Endothelial cell of umbilical vein (primary cell): ENCODE measurements at places on chromosomes 1 and 21. TPM values are rescaled to one million over a fixed set of nuclear protein-coding genes. Genes with fewer than 3 reads are reported as not detected.

Gene SLC9C2
- total RNA-seq, result 0.15 TPM in 1 of 2 replicates, not detected in the other

Gene MANEAL
- total RNA-seq, result 0.66 and 0.92 TPM in 2 replicates

Gene C1orf226
- 3.8 and 4.2 TPM in 2 replicates for total RNA-seq

Gene OR2T35
- not detected in 2 replicates for total RNA-seq

Gene CAPN9
- not detected in 2 replicates for total RNA-seq

Gene CD52
- total RNA-seq, result not detected in 2 replicates

Gene STPG1
- total RNA-seq, result 5.9 and 10.2 TPM in 2 replicates

Gene TSPEAR
- total RNA-seq, result not detected in 2 replicates

Gene IFI44
- total RNA-seq, result 9.6 and 11.8 TPM in 2 replicates

Gene FOXO6
- 0.18 and 0.38 TPM in 2 replicates for total RNA-seq

Gene TLR5
- total RNA-seq, result 0.15 and 0.16 TPM in 2 replicates

Gene TAS1R1
- not detected in 2 replicates for total RNA-seq

Gene PLEKHG5
- 56.9 and 68.3 TPM in 2 replicates for total RNA-seq

Gene FCRL5
- total RNA-seq, result not detected in 2 replicates

Gene HEYL
- total RNA-seq, result not detected in 2 replicates

Gene TPTE
- not detected in 2 replicates for total RNA-seq

DNA sequence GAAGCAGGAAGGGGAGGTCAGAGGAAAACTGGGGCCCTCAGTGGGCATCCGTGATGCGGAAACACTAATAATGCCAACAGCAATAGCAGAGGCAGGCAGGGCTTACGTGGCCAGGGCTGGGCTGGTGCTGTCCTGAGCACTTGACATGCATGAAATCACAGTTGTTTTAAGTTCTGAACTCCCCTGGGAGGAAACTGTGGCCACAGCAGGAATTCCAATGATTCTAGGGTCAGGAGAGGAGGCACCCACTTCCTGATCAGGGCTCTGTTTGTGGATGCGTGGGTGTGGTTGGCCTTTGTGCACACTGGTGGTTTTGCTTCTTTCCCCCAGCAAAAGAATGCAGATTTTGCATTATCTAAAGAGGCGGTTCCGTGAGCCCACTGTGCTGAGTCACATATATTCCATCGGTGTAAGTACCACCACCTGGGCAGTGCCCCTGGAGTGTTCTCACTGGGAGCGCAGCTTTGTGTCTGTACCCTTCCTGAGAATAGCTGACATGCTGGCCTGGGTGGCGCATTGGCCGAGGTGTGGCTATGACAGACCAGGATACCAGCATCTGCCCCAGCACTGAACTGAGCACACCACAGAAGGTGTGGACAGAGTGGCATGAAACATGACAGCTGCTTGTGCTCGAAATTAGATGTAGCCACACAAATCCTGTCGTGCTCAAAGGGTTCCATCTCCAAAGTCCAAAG, 71.0 kb downstream of the PDE9A start:
- peak; percentile 7 for DNase-seq

- DNase-seq, result no peak
Measured at GRCh38 chr1:209063767-209064659, 519.5 kb upstream of the CAMK1G start.

DNA sequence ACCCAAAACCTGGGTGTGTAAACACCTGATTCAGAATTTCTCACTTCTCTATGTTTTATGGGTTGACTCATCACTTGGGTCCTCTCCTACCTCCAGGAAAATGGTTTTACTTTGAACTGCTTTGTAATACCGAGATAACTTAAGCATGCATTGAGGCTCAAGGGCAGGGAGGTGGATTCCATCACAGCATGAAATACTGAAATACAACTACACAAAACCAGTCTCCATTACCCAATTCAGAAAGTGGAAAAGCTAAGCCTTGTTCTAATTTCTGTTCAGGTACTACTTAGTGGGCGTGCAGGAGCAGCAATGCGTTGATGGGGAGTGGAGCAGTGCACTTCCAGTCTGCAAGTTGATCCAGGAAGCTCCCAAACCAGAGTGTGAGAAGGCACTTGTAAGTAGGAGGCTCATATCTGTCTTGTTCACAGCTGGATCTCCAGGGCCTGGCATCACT, 6.1 kb upstream of the C4BPA start:
- no peak for DNase-seq

DNA sequence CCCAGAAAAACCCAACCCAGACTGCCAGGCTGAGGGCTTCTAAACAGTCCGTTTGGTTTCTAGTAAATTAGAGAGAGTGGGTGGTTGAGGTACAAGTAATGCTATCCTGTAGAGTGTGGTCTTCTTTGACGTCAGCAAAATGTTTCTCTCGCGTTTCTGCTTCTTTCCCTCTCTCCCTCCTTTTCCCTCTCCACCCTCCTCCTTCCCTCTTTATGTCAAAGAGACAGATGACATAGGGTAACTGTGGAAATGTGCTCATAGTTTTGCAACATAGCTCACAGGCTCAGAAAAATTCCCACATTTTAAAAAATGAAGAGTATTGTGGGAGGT, 158.3 kb downstream of the TOMM20 start:
- DNase-seq, result peak; percentile 27

DNA sequence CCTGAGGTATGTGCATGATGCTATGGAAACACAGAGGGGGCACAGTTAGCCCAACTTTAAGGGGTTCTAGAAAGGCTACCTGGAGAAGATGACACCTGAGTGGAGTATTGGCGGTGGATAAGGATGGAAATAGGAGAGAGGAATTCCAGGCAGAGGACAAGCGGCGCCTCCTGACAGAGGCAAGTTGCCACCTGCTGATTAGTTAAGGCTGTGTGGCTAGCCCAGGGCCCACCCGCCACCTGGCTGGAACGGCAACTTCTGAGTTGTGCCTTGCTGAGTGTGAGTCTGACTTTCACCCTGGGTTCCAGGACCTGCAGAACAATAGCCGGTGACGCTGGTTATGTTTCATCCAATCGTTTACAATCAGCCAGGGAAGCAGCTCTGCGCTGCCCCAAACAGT, 126.9 kb upstream of the LMO4 start:
- DNase-seq, result no peak

DNA sequence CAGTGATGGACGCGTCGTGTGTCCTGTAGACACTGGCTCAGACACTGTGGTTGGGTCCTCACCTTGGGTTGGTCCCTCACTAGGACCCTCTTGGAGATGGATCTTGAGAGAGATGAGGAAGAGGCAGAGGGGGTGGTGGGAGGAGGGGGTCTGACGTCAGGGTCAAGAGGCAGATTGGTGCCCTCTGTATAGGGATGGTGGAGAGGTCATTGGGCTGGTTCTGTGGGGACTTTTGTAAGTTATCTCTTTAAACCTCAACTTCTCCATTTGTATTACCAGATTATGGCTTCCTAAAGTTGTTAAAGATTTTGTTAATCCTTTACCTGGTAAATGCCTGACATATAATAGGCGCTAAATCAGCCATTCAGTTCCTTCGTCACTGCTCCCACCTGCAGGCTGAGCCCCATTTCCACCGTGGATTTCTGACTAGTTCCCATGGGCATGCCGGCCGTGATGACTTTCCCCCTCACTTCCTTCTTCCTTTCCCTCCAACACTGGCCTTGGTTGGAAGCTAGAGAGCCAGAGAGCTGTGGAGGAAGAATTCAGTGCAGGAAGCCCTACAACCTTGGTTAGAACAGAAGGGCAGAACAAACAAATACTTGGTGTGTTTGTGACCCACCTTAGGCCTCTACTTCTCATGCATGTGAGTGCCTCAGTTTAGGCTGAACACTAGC, 8.6 kb downstream of the H6PD start:
- DNase-seq, result no peak

DNA sequence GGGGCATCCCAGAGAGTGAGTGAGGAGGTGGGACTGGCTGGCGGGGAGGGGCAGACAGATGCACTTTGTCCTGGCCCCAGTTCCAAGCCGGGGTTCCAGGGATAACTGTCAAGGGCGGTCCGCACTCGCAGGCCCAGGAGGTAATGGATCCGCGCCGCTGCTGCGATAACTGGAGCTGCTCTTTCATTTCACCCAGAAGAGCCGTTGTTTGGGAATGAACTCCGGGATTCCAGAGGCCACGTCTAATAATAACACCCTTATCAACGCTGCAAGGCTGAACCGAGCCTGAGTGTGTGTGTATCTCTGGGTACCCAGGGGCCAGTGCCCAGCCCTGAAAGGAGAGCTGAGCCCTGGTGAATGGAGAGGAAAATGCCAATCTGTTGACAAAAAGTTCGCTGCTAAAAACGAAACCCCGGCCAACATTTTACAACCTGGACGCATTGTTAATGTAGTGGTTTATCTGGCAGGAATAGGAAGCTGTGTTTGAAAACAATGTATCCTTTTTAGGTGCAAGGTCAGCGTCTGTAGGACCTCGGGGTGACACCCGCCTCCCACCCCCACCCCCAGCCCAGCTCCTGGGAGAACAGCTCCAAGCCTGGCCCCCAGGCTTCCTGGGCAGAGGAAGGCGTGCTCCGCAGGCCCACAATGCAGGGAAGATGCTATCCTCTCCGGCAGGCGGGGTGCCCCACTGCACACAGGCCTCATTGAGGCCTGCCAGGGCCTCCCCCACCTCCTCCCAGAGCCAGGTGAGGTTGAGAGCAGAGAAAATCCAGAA, 119.7 kb downstream of the PROX1 start:
- DNase-seq, result peak; percentile 63

GRCh38 chr1:50458507-50458906, 35.3 kb upstream of the DMRTA2 start:
- DNase-seq, result no peak

GRCh38 chr1:204888294-204888693, 17.6 kb downstream of the NFASC start:
- no peak for DNase-seq

DNA sequence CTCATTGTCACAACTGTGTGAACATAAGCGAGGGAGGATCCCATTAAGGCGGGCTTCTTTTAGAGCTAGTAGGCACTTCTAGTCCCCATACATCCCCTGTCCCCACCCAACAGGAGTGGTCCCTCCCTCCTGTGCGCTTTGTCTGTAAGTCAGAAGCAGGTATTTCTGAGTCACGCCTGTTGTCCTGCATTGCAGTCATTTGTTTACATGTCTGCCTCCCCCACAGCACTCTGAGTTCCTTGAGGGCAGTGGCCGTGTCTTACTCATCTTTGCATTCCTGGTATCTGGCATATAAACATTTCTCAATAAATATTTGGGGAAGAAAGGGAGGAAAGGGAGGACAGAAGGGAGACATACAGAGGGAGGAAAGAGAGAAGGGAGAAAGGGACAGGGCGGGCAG, 40.3 kb downstream of the PLEKHA6 start:
- peak; percentile 32 for DNase-seq

- no peak for DNase-seq
Measured at GRCh38 chr1:12521096-12521495, 96.9 kb downstream of the DHRS3 start.

DNA sequence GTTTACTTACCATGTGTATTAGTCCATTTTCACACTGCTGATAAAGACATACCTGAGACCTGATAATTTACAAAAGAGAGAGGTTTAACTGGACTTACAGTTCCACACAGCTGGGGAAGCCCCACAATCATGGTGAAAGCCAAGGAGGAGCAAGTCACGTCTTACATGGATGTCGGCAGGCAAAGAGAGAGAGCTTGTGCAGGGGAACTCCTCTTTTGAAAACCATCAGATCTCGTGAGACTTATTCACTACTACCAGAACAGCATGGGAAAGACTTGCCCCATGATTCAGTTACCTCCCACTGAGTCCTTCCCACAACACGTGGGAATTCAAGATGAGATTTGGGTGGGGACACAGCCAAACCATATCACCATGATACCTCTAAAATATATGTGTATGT, 39.3 kb upstream of the ERRFI1 start:
- DNase-seq, result no peak

DNA sequence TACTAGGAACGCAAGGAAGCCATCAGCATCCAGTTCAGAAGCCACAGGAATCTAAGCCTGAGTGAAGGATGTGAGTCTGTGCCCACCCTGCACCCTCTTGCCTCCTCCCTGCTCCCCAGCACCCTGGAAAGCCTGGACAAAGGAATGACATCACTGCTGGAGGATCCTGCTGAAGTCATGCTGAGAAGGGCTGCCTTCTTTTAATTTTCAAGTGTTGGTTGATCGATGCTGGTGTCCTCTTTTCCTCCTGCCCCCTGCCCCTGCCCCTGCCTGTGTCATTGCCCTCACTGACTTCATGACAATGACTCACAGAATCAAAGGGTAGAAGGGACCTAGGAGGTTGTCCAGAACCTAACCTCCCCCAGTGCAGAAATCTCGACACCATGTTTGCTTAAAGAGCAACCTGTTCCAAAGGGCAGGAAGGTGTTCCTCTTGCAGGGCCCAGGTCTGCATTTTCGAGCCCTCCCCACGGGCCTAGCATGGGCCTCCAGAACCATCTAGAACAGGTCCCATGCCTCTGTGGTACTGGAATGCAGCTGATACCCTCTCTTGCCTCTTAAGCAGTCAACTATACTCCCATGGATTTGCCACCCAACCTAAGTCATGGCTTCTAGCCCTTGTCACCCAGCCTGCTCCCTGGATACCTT, 9.6 kb downstream of the DHRS3 start:
- DNase-seq, result no peak

DNA sequence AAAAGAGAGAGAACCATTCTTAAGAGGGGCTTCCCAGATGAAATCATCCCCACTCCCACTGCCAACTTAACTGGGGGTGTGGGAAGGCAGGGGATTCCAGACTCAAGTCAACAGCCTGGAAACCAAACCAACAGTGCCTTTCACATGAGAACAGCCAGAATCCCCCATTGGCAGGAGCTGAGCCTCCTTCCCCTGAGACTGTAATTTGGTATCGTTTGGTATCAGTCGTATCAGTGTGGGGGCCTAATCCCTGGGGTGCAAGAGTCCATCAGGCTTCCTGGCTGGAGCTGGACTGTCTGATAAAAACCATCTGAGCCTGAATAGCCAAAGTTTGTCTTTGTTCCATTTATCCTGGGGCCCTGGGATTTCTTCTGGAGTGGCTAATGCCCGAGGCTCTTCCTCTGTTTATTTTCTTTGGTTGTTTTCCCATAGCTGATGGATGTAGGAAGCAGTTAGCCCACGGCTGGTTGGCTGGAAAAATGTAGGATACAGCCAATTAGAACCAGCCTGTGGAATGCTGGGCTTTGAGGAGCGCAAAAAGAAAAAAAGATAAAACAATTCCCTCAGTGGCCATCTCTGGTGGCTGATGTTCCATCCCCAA, 84.6 kb downstream of the LAMC2 start:
- DNase-seq, result peak; percentile 92

DNA sequence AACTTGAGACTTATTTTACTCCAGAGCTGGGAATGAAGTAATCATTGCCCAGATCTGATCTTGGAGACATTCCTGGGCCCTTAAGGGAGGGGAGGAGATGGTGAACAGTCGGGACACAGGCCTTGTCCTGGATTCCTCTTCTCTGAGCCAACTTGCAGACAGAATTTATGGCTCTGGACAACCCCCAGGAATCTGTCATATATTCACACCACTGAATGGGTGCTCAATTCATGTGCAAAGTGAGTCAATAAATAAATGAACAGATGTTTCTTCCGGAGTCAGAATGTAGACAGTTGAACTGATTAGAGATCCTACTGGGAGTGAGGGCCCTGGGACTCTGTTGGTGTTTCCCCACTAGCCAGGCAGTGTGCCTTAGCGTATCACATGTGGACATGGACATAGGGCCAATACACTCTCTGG, 2.6 kb downstream of the TUFT1 start:
- DNase-seq, result no peak
